Keratinocyte (primary cell): ENCODE measurements at places on chromosomes 1 and 21.

GRCh38 chr1:175188936-175189335 is 3.6 kb downstream of the KIAA0040 start:
- no peak for DNase-seq

DNA sequence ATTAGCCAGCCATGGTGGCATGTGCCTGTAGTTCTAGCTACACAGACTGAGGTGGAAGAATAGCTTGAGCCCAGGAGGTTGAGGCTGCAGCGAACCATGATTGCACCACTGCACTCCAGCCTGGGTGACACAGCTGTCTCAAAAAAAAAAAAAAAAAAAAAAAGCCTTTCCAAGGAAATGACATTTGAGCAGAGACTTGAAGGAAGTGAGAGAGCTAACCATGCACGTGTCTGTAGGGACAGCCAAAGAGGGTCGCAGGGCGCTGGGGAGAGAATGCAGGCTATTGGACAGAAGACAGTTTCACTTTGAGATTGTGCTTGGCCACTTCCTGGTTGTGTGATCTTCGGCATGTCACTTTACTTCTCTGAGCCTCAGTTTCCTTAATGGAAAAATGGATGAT is 6.8 kb downstream of the HCRTR1 start:
- no peak for DNase-seq

DNA sequence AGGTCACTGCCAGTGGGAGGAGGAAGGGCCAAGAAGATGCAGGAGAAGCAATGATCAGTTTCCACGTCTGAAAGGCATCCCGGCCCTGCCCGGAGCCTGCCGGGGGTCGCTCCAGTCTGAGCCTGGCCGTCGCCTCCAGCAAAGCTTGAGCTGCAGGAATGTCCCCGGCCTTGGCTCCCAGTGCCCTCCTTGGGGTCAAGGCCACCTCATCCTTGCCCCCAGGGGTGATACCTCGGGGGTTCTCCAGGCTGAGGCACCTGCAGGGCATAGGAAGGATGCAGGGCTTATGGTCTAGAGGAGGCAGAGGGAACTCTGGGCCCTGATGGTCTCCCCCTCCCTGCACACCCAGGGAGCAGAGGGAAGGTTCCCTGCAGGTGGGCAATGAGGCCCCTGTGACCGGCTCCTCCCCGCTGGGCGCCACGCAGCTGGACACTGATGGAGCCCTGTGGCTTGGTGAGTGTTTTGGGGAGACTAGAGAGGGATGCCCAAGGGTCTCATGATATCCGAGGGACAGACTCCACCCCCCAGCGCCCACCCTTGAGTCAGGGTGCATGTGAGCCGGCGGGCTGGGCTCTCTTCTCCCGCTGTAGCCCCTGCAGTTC is 19.9 kb downstream of the RNF223 start:
- no peak for DNase-seq

- DNase-seq, result no peak
Measured at GRCh38 chr1:163308811-163309210, 12.9 kb upstream of the NUF2 start.

DNA sequence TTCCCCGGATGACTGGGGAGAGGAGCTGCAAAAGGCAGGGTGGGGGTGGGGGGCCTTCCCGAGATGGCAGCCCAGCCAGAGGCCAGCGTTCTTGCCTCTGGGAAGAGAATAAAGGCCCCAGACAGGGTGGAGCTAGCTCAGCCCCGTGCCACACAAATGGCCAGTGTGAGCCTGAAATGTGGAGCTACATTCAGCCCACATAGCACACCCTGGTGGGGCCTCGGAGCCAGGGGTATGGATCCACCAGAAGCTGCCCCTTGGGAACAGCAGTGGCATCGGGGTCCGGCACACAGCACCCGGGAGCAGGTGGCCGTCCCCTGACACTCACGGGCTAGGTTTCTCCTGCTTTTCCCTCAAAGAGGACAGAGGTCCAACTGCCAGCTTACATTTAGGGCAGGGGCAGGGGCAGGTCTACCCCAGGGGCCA is 93.9 kb downstream of the PDE9A start:
- no peak for DNase-seq

DNA sequence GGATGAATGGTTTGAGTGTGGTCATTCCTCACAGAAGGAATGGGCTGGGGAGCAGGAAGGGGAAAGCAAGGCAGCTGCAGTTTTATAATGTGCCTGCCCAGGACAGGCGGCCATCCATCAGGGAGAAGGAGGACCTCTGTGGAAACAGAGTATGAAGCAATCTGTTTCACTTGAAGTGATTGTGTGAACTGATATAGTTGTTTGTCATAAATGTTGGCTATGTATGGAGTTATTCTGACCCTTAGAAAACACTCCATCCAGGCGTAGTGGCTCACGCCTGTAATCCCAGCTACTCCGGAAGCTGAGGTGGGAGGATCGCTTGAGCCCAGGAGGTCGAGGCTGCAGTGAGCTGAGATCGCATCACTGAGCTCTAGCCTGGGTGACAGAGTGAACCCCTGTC is 46.5 kb downstream of the NENF start:
- DNase-seq, result no peak

DNA sequence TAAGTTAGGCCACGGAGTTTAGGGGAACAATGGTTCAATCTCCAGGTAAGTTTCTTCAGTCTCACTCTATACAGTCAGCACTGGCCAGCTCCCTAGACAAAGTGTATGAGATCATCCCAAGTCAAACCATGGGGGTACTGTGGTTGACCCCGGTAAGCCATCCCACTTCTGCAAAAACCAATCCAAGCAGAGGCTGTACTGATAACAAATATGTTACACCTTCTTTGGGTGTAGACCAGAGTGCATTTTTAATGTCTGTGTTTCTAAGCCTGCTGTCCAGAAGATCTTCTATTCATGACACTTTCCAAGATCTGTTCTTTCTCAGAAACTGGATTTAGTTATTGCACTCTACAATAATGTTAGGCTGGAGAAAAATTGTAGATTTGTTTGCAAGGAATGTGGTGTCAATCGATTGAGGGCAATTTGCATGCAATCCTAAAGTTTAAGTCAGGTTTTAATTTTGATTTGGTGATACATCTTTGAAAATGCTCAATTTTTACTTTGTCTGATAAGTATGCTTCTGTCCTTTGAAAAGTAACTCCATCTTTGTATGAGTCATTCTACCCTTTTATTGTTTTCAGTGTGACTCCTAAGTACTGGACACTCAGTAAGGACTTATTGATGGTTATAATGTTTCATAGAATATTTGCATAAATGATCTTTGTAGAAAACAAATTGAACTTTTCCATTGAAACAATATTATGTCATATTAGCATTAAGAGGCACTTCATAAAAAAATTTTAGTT is 152.4 kb downstream of the HLX start:
- DNase-seq, result no peak

DNA sequence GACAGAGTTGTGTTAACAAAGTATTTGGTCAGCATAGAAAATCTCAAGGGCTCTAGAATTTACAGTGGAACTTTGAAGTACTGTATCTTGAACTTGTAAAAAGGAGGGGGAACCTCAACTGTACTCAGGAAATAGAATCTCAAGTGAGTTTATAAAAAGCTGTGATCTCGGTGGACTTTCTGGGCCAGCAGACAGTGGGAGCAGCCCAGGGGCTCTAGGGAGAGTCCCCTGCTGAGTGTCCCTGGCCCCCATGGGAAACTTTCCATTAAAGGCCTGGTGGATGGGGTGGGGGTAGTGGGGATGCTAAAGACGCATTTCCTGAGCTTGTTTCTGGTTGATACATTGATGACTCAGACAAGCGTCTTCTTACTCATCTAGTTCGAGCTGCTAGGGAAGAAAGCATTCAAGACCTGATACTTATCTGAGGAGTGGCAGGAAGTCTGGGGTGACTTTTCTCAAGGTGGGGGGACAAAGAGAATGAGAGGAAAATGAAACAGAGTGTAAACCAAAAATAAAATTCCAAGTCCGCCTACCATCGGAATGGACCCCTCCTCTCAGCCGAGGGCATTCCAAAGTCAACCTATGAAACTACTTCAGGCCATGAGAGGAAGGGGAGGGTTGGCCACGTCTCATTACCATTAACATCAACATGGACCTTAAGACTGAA is 65.5 kb downstream of the NID1 start:
- peak; percentile 52 for DNase-seq

- no peak for DNase-seq
Measured at GRCh38 chr1:13825033-13825432, 125.0 kb downstream of the PRDM2 start.

GRCh38 chr1:181105134-181106021 is 16.9 kb downstream of the IER5 start:
- DNase-seq, result no peak

GRCh38 chr21:40018871-40019475 is 151.7 kb downstream of the PCP4 start:
- no peak for DNase-seq

DNA sequence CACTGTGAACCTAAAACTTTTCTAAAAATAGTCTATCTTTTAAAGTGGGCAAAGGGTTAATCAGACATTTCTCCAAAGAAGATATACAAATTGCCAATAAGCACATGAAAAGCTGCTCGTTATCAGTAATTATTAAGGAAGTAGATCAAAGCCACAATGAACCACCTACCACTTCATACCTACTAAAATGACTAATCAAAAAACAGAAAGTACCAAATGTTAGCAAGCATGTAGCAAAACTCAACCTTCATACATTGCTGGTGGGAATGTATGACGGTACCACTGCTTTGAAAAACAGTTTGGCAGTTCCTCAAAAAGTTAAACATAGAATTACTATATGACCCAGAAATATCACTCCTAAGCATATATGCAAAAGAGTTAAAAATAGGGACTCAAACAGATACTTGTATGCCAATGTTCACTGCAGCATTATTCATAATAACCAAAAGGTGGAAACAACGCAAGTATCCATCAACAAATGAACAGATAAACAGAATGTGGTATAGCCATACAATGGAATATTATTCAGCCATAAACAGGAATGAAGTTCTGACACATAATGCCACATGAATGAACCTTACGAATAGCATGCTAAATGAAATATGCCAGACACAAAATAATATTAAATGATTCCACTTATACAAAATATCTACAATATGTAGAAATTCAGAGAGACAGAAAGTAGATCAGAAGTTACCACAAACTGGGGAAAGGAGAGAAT is 21.1 kb downstream of the CDC42BPA start:
- no peak for DNase-seq

DNA sequence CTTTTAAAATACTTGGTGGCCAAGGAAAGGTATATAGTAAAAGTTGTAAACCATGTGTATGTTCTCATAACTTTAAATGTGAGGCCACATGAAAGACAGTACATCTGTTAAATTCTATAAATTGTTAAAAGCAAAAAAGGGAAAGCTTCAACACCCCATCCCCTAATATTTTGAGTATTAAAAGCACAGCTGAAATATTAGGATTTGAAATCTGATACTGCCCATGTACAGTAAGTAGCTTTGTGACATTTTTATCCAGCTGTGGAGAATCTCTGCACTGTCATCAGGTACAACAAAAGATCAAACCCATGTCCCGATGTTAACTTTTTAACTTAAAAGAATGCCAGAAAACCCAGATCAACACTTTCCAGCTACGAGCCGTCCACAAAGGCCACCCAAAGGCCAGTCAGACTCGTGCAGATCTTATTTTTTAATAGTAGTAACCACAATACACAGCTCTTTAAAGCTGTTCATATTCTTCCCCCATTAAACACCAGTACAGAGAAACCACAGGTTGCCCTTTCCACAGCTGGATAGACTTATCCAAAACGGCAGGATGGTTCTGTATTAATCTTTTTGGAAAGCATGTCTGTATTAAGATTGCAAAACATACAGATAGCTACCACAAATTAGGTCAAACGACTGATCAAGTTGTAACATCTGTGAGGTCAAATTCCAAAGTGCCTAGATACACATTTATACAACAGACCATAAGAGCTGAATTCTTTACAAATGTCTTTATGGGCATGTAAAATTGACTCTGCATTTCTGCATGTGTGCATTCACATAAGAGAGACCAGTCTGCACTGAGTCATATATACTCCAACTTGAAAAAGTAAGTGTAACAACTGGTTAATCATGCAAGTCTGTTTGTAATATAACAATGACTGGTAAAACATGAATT is 5.2 kb downstream of the IRF2BP2 start:
- no peak for DNase-seq

DNA sequence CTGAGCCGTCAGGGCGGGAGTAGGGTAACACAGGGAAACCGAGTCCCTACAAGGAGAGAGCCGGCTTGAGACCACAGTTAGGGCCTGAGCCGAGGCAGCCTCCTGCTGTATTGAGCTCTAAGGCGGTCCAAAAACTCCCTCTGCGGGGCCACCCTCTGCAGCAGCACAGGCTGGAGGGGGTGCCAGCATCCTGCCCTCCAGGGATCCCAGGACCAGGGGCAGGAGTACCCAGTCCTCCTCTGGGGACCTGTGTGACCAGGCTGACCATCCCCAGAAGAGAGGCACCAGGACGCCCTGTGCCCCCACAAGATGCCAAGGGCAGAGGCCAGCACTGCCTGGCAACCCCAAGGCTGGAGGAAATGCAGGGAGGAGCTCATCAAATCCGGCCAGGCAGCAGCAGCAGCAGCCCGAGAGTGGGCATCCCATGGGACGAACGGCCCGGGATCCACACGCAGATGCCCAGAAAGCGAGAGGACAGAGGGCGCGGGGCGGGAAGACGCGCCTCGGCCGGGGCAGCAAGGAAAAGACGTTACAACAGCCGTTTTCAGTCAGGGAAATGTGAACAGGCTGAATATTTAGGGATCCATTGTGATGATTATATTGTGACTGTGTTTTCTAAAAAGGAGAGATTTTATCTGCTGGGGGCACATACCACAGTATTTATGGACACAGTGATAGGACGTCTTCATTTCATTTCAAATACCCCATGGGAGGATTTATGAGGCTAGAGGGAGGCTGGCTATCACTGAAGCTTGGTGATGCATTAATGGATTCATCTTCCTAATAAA is 57.1 kb upstream of the COL18A1 start:
- DNase-seq, result no peak

DNA sequence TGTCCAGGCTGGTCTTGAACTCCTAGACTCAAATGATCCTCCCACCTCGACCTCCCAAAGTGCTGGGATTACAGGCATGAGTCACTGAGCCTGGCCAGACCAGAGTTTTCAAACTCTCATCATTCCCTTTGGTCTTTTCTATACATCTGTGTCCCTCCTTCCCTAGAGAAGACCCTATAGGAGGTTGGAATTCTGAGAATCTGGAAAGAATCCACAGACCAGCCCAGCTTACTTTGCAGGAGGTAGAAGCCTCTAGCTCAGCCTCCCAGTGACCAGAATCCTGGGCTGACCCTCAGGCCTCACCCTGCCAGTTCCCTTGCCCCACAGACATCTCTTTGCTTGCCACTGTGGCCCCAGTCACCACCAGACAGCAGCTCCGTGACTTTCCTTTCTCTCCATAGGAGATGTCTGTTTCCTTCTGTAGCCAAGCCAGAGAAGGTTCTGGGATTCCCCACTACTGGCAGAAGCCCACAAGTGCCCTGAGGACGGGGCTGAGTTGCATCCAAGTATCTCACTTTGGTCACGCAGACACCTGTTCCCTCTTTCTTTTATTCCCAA is 34.7 kb upstream of the KHDRBS1 start:
- DNase-seq, result no peak

DNA sequence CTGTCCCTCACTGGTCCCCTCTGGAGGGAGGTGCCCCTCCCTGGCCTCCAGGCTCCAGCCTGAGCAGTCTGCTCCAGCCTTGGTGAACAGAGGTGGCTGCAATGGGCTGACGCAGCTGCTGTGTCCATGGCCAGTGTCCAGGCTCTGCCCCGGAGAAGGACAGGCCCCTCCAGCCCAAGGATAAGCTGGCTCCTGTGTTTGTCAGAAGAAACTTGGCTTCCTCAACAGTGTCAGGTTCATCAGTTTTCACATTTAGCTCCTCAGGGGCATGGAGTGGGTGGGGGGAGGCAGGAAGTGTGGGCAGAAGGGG is 402.8 kb downstream of the MATN1 start:
- DNase-seq, result no peak

GRCh38 chr21:45764792-45765191 is 121.3 kb downstream of the PCBP3 start:
- no peak for DNase-seq
